ENCODE measurements at places on chromosomes 2 and 18.

DNA sequence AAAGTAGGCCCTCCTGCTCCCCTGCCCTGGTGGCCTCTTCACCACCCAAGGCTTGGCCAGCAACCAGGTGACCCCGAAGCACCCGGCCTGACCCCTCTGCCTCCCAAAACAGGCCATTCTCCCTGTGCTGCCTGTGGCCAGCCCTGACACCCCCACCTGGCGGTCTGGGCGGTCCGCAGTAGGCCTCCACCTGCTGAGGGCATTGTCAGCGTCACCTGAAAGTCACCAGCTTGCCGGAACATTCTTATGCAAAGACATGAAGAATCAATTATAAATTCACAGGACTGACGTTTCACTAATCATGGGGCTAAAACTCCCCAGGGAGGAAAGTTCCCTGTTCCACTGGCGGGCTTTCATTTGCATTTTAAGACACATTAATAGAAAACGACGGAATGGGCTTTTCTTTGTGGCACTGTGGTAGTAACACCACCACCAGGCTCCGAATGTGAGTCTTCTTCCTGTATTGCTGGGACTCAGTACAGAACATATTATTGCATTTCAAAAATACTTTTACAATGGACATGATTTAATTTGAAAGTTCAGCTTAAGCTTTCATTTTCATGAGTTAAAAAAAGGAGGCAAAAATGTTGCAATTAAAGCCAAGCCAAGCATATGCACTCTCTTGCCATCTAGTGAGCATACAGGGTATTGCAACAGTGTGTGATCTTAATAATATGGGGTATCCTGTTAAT lies 57.4 kb downstream of the ADI1 start:
- DNase-seq, result no peak

GRCh38 chr18:75211002-75211621 lies 515 bp downstream of the TSHZ1 start:
- no peak for DNase-seq

GRCh38 chr2:222663479-222663878 lies 7.6 kb upstream of the FARSB start:
- no peak for DNase-seq

DNA sequence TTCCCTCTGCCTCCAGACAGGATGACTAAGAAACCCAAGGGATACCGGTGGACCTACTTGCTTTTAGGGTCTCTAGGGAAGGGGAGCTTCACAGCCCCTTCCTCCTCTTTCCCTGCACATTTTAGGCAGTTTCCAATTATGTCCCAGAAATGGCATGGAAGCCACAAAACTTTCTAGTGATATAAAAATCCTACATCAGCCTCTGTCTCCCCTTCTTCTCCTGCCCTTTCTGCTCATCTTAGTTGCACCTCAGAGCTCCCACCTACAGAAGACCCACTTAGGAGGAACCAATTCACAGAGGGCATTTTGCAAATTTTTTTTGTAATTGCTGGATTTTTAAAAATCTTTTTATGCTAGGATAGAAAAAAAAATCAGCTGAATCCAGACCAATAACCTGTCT lies 263.1 kb downstream of the TNS1 start:
- DNase-seq, result no peak

- no peak for DNase-seq
Observed at GRCh38 chr2:99845296-99845695, 297.1 kb downstream of the AFF3 start.

DNA sequence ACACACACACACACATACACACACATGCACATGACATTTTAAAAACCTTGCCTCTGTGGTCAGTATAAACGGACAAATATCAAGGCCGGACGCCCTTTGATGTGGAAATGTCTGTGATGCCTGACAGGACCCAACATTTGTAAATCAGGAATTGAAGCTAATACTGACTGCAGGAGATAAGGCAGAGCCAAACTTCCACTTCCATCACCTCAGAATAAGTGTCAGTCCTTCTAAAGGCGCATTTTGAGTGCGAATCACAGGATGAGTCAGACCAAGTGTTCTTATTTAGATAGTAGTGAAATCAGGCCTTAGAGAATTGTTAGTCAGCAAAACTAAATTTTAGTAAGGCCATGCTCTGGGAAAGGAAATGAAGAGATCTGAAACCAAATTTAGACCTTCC lies 211.7 kb upstream of the LRATD1 start:
- DNase-seq, result no peak

DNA sequence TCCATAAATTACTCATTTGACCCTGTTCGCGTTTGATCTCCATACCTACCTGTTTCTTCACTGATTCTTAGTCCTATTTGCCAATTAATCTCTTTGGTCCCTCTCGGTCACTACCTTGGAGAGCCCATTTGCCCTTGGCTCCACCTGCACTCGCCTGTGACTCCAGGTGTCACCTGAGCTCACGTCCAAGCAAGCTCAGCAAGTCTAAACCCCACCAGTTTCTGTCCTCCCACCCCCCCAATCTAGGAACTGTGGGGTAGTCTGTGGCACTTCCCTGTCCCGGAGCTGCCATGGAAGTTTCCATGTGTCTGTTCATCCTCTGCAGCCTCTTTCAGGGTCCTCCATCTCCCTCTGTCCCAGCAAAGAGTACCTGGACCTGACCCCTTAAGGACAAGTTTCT lies 68.1 kb upstream of the BCL2L11 start:
- no peak for DNase-seq

- no peak for DNase-seq
Observed at GRCh38 chr18:35477497-35477896, 20.3 kb downstream of the INO80C start.

GRCh38 chr2:18830962-18831361 lies 241.6 kb upstream of the NT5C1B start:
- no peak for DNase-seq

GRCh38 chr18:79545255-79545654 lies 134.3 kb upstream of the CTDP1 start:
- DNase-seq, result no peak

GRCh38 chr2:216107320-216107719 lies 1.8 kb upstream of the XRCC5 start:
- DNase-seq, result no peak

- no peak for DNase-seq
Observed at GRCh38 chr18:5180254-5180653, 16.8 kb downstream of the AKAIN1 start.

Measured in nucleus accumbens (tissue), 56 donors.